ENCODE measurements at places on chromosomes 1 and 21.
A peak's percentile ranks its signal among the peaks of the same experiment; 100 is the strongest.

- no peak for DNase-seq
Measured at GRCh38 chr1:6178751-6179563, 1.2 kb downstream of the CHD5 start.

DNA sequence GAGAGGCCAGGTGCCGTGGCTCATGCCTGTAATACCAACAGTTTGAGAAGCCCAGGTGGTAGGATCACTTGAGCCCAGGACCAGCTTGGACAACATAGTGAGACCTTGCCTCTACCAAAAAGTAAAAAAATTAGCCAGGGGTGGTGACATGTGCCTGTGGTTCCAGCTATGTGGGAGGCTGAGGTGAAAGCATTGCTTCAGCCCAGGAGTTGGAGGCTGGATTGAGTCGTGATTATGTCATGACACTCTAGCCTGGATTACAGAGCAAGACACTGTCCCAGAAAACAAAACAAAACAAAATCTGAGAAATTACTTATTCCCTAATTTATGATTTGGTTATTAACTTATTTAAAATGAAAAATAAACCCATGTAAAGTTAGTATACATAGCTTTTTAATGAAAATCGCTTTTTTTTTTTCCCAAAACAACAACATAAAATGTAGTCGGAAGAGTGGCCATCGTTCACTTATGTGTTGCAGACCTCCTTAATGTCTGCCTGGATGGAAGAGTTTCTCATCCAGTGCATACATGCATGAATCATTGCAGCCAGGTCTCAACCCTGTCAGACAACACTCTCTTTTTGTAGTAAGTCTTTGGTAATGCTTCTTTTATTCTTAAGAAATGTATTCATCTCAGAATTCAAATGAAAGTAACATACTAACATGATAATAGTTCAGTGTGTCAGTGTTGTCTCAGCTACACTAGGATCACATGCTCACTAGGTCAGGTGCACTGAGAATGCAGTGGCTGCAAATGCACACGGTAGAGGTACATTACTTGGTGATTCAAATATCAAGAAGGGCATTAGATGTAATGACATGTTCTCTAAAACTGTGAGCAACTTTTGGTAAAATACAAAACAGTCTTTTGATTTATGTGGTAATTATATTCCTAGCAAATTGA is 28.0 kb downstream of the ITSN1 start:
- DNase-seq = no peak

- DNase-seq = no peak
Measured at GRCh38 chr21:45293726-45294401, 6.2 kb upstream of the POFUT2 start.

DNA sequence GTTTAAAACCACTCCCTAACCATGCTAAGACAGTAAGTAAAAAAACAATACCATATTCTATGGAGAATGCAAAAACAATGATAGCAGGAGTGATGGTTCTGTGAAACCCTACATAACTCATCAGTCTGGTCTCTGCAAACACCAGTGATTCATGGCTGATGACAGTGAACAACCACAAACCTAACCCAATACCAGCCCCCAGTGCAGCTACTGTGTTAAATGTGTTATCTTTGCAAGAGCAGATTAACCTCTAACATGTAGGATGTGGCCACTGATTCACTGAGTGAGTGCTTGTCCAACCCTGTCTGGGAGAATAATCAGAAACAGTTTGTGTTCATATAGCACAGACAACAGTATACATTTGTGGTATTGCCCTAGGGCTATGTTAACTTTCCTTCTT is 100.2 kb upstream of the COG2 start:
- no peak for DNase-seq

- DNase-seq = no peak
Measured at GRCh38 chr1:149849947-149850360, 49.4 kb upstream of the BOLA1 start.

DNA sequence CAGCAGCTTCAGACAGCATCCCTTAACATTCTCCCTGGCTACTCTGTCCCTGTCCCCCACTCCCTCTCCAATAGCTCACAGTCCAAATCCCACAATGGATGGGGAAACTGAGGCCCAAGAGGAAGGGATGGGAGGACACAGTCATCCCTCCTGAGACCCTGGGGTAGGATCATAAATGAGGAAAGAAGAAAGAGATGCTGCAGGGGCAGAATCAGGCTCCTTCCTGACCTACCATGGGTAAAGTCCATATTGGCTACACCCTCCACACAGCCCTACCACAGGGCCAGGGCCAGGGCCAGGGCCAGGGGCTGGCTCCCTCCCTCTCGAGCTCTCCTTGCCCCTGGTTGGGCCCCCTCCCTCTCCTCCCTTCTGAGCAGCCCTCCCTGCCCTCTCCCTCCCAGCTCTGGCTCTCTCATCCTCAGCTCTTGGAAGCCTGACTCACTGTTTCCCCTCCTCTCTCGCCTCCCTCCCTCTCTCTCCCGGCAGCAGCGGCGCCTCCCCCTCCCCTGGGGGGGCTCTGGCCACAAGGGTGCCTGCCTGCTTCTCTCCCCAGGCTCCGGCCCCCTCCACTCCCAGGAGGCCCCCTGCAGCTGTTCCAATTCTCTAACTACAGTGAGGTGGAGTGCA is 4.9 kb downstream of the AHDC1 start:
- peak; percentile 52 for DNase-seq

Data from stimulated activated CD4-positive, alpha-beta T cell treated with anti-CD3 and anti-CD28 coated beads, Interleukin-2, amount 100 ng/mL, for 24 hours (primary cell).